ENCODE measurements at places on chromosomes 7 and 10. TPM values are rescaled to one million over a fixed set of nuclear protein-coding genes. Genes with fewer than 3 reads are reported as not detected.
A peak's percentile ranks its signal among the peaks of the same experiment; 100 is the strongest.

The JAZF1 gene
- 19.4 TPM for total RNA-seq

The ACTR3C gene
- 38.1 TPM for total RNA-seq

The ANKRD30A gene
- total RNA-seq, result not detected

The C10orf62 gene
- total RNA-seq, result not detected

The SPDYE11 gene
- not detected for total RNA-seq

The ZDHHC6 gene
- total RNA-seq, result 19.3 TPM

The FAM241B gene
- 3.1 TPM for total RNA-seq

GRCh38 chr7:2373124-2373556, 18.5 kb downstream of the EIF3B start:
- H3K4me1 ChIP-seq, result no peaks in the 10 kb centered on the region
- no peak overlapping the region for H3K27ac ChIP-seq
- no peak overlapping the region for H3K4me3 ChIP-seq
- no peak for DNase-seq
- no peaks in the 10 kb centered on the region for H3K27me3 ChIP-seq

DNA sequence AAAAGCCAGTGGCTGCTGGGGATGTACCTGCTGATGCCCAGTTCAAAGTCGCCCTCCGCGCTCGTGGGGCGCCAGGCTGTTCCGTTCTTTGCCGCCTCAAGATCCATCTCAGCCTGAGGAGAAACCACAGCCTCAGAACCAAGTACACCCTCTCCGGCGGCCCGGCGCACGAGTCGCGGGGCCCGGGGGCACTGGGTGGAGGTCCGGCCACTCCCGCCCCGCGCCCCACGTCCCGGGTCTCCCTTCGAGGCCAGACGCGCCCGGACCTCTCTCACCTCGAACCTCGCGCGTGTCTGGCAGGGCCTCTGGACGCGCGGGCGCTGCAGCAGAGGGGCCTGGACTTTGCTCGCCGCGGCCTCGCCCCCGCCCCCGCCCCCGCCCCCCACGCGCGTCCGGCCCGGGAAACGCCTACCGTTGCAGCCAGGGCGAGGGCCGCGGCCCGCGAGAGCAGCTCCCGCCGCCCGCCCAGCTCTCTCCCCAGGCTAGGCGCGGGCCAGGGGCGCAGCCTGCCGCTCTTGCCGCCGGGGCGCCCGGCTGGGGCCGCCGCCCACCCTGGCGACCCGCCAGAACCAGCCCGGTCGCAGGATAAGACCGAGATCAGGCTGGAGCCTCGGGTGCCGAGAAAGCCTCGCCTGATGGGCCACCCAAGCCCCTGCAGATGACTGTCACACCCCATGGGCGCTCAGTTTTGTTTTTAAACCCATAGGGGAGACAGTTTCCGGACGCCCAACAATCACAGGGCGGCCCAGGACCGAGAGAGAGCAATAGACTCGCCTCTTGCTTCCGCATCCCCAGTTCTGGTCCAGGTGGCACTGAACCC, at the start of gene ABCB4:
ABCB4 (minus strand) TSS at position 322 of the 820 bp plus-strand sequence; CDS start at position 107, 215 bp downstream.
- no peak for DNase-seq
- H3K27me3 ChIP-seq, result peaks cover 5% of the 10 kb centered on the region
- H3K4me1 ChIP-seq, result peaks cover 18% of the 10 kb centered on the region
- peak within 1 kb of the TSS; percentile 48 for H3K4me3 ChIP-seq
- no peak within 1 kb of the TSS for H3K27ac ChIP-seq
- no peaks in the 10 kb centered on the region for H3K36me3 ChIP-seq

- no peaks in the 10 kb centered on the region for H3K4me1 ChIP-seq
- H3K27me3 ChIP-seq, result no peaks in the 10 kb centered on the region
- peak; percentile 37 for DNase-seq
- H3K4me3 ChIP-seq, result no peak overlapping the region
- H3K27ac ChIP-seq, result no peak overlapping the region
These were observed 39.2 kb upstream of the SLC35B4 start for GRCh38 chr7:134355927-134356326.

GRCh38 chr10:58399410-58399809, 14.2 kb downstream of the TFAM start:
- no peak for DNase-seq
- H3K27me3 ChIP-seq, result no peaks in the 10 kb centered on the region
- no peaks in the 10 kb centered on the region for H3K4me1 ChIP-seq
- no peak overlapping the region for H3K27ac ChIP-seq

DNA sequence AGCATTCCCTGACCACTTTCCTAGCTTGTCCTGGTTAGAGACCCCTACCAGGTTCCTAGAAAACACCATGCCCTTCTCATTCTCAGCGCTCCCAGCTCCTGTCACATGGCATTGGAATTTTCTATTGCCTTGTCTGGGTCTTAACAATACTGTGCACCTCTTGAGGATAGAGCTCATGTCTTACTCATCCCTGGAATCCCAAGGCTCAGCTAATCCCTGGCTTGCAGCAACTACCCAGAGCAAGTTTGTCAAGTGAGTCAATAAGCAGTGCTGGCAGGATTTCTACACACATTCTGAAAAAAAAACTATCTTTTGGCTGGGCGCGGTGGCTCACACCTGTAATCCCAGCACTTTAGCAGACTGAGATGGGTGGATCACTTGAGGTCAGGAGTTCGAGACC, 11.7 kb upstream of the PRDX3 start:
- H3K36me3 ChIP-seq, result no peaks in the 10 kb centered on the region
- H3K4me3 ChIP-seq, result no peak overlapping the region
- H3K27me3 ChIP-seq, result no peaks in the 10 kb centered on the region
- H3K4me1 ChIP-seq, result no peaks in the 10 kb centered on the region
- no peak overlapping the region for H3K27ac ChIP-seq
- DNase-seq, result no peak

- no peaks in the 10 kb centered on the region for H3K36me3 ChIP-seq
- H3K4me3 ChIP-seq, result no peak overlapping the region
- H3K4me1 ChIP-seq, result no peaks in the 10 kb centered on the region
- no peak overlapping the region for H3K27ac ChIP-seq
- no peak for DNase-seq
- H3K27me3 ChIP-seq, result no peaks in the 10 kb centered on the region
These were observed 57.5 kb upstream of the PPP1R3C start for GRCh38 chr10:91690412-91690811.

DNA sequence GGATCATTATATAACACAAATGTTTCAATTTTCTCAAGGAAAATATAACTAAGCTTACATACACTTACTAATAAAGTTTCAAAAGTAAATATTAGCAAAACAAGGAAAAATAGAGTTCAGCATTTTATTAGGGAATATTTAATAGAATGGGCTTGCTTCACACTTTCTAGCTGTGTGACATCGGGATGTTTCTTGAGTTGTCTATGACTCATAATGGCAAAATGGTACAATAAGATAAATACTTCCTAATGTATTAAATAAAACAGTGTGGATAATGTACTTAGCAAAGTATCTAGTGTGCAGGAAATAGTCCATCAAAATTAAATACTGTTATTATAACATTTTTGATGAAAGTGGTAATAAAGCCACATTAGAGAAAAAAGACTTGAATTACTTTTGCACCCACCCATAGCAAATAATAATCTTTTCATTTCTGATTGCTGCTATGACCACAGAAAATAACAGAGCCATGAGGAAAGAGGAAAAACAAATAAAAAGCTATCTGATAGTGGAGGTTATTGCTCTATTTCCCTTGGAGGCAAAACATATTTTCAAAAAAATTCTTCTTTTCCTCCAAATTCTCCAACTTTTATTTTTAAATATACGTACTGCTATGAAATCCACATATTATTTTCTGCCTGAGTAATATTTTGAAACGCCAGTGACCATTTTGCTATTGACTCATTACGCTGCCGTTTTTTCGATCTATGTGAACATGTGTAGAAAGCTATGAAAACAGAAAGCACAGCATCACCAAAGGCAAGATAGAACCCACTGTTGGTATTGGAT, 272.9 kb upstream of the KLF6 start:
- no peaks in the 10 kb centered on the region for H3K27me3 ChIP-seq
- no peak overlapping the region for H3K27ac ChIP-seq
- H3K36me3 ChIP-seq, result no peaks in the 10 kb centered on the region
- H3K4me1 ChIP-seq, result peaks cover 17% of the 10 kb centered on the region
- DNase-seq, result no peak

DNA sequence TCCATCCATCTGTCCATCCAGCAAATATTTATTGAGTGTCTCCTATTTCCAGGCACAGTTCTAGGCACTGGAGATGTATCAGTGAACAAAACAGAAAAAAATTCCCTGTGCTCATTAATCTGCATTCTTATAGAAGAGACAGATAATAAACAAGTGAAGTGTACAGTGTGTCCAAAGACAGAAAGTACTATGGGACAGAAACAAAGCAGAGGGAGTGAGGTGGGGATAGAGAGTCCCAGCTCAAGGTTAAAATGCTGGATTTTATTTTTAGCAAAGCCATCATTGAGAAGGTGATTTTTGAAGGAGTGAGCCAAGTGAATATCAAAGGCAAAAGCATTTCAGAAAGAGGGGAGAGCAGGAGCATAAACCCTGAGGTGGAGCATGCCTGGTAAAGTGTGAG, 21.8 kb upstream of the EXOC6 start:
- no peak overlapping the region for H3K4me3 ChIP-seq
- H3K4me1 ChIP-seq, result peaks cover 11% of the 10 kb centered on the region

- peak overlapping the region; percentile 46 for H3K27ac ChIP-seq
- no peaks in the 10 kb centered on the region for H3K27me3 ChIP-seq
- peak; percentile 67 for DNase-seq
These were observed 7.2 kb downstream of the GNB2 start for GRCh38 chr7:100680576-100681271.

GRCh38 chr10:125084614-125085257, 75.6 kb downstream of the CTBP2 start:
- DNase-seq, result no peak
- H3K36me3 ChIP-seq, result no peaks in the 10 kb centered on the region
- H3K4me3 ChIP-seq, result no peak overlapping the region
- H3K27ac ChIP-seq, result peak overlapping the region; percentile 53
- no peaks in the 10 kb centered on the region for H3K27me3 ChIP-seq

DNA sequence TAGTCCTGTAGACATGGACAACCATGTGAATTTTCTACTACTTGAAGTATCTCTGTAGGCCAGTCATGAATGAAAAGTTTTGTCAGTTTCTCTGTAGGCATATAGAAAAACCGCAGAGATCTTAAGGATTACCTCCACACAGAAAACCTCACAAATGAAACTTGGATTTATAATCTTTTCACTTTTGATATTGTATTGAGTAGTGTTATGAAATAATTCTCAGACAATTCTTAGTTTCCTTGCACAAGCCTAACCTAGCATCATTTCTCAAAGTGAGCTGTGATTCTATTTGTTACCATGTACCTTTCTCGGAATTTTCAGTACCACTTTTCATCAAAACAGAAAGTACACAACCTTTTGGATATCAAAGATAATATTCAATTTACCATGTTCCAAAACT, 51.4 kb upstream of the OIT3 start:
- H3K36me3 ChIP-seq, result no peaks in the 10 kb centered on the region
- no peak for DNase-seq
- no peaks in the 10 kb centered on the region for H3K27me3 ChIP-seq
- no peak overlapping the region for H3K4me3 ChIP-seq

DNA sequence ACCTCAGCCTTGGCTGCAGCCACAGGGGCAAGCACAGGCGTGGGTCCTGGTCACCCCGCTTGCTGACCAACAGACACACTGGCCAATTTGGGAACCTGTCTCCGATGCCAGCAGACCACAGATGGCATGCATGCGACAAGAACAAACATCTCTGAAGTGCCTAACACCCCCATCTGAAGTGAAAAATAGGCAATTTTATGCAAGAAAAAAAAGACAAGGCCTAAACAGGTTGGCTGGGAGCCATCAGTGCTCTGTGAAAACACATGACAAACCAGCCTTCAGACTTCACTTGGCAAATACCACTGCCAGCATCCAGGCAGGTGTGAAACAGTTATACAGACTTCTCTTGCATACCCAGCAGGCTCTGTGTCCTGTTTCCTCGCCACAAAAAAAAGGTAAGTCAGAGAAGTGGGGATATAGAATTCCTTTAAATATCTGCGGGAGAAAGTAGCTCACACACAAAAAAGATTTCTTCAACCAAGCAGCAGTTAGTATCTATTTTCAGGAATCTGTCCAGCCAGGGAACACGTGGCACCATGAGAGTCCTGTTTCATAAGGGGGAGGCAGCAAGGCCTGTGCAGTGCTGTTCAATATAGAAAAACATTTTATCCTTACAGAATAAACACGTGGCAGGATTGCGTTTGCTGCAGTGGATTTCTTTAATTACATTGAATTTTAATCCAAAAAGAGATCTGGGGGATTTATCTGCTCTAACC, 293.4 kb upstream of the MKLN1 start:
- no peaks in the 10 kb centered on the region for H3K27me3 ChIP-seq
- H3K4me1 ChIP-seq, result peaks cover 44% of the 10 kb centered on the region
- DNase-seq, result peak; percentile 8
- no peak overlapping the region for H3K27ac ChIP-seq

DNA sequence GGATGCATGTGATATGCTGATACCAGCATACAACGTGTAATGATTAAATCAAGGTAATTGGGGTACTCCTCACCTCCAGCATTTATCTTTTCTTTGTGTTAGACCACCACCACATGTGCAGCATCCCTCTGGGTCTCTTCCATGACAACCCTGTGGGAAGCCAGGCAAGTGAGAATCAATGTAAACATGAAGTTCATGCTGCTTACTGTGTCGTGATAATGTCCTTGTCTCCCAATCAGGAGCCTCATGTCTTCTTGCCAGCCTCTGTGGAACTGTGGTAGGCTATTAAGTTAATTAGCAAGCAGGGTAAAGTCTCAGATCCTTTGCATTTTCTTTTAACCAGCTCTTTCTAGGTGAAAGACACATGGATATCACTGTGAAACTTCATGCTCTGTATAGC, 126.7 kb downstream of the TES start:
- no peak overlapping the region for H3K4me3 ChIP-seq
- no peaks in the 10 kb centered on the region for H3K36me3 ChIP-seq
- H3K27me3 ChIP-seq, result no peaks in the 10 kb centered on the region
- H3K27ac ChIP-seq, result no peak overlapping the region
- no peak for DNase-seq
- peaks cover 4% of the 10 kb centered on the region for H3K4me1 ChIP-seq

GRCh38 chr7:136027160-136027559, 50.0 kb upstream of the MTPN start:
- no peaks in the 10 kb centered on the region for H3K27me3 ChIP-seq
- no peaks in the 10 kb centered on the region for H3K4me1 ChIP-seq
- no peak overlapping the region for H3K4me3 ChIP-seq
- no peak overlapping the region for H3K27ac ChIP-seq
- no peak for DNase-seq

DNA sequence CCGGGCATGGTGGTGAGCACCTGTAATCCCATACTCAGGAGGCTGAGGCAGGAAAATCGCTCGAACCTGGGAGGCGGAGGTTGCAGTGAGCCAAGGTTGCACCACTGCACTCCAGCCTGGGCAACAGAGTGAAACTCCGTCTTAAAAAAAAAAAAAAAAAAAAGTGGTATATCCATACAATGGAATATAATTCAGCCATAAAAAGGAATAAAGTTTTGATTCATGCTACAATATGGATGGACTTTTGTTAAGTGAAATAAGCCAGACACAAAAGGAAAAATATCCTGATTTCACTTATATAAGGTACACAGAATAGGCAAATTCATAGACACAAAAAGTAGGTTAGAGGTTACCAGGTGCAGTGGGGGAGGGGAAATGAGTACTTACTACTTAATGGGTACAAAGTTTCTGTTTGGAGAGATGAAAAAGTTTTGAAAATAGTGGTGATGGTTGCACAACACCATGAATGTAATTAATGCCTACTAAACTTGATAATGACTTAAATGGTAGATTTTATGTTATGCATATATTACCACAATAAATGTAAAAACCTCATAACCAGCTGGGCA, 53.9 kb downstream of the FGFR2 start:
- no peaks in the 10 kb centered on the region for H3K36me3 ChIP-seq
- no peaks in the 10 kb centered on the region for H3K4me1 ChIP-seq
- no peak for DNase-seq
- no peaks in the 10 kb centered on the region for H3K27me3 ChIP-seq
- no peak overlapping the region for H3K4me3 ChIP-seq
- H3K27ac ChIP-seq, result no peak overlapping the region

Data from upper lobe of left lung (tissue), 6 donors.